Midbrain (tissue), 1 donor: ENCODE measurements at places on chromosomes 6 and 20.

DNA sequence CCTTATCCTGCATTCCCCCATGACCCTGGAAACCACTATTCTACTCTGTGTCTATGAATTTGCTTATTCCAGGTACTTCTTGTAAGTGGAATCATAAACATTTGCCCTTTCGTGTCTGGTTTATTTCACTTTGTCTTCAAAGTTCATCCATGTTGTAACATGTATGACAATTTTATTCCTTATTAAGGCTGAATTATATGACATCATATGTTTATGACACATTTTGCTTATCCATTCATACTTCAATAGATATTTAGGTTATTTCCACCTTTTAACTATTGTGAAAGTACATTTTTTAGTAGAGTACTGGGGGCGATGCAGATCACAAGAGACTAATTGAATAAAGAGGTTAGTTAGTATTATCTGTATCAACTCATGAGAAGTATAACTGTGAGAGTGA, 591.6 kb downstream of the UTRN start:
- DNase-seq: no peak

DNA sequence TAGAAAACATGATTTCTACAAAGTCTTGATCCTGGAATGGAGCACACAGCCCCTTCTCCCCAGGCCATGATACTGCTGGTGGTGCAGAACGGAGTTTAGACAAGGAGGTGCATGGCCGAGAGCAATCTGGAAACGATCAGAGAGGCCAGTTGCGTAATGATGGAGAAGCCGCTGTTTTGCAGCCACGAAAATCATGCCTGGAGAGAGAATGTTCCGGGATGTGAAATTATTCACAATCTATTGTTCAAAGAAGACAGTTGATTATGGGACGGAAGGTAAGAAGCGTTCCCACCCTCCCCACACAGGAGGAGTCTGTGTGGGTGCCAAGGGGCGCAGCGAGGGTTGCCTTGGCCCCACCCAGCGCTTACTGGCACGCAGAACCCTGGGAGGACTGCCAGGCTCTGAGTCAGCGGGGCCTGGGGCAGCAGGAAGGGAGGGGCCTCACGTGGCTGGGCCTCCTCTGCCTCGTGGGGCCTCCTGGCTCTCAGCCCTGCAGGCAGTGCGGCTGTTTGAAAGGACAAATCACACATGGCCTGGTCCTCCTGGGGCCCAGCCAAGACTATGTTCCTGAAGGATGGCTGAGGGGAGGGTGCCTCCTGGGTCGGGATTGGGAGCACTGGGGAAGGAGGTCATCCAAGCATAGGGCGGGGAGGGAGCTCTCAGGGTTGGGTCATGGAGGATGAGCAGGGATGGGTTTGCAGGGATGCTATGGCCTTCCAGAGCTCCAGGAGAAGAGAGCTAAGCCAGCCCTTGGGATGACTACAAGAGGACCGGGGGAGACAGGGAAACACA, 8.7 kb upstream of the AP5S1 start:
- DNase-seq: peak; percentile 95

DNA sequence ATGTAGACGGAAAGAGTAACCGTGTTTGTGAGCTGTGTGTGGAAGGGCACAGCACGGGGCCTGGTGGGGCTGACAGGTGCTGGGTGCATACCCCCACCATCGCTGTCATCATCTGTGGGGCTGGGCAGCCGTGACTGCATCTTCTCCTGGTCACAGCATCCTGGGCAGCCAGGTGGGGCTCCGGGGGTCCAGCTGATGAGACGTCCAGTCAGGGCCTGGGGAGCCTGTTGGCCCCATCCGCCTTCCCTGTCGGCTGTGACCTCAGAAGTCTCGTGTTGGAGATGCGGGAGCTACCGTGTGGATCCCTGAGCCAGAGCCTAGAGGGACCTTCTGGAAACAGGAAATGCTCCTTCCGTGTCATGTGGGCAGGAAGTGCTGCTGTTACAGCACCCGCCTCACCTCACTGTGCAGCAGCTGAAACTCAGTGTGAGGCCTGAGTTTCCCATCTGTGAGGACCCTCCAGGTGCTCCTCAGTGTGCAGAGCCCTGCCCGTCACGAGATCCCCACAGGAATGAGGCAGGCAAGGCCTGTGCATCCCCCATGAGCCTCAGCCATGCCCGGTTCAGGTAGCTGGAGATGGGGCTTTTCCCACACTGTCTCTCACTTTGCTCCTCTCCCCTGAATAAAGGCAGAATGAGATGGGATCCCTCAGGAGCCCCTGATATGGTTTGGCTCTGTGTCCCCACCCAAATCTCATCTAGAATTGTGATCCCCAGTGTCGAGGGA, 108.7 kb downstream of the ERMARD start:
- DNase-seq: no peak

DNA sequence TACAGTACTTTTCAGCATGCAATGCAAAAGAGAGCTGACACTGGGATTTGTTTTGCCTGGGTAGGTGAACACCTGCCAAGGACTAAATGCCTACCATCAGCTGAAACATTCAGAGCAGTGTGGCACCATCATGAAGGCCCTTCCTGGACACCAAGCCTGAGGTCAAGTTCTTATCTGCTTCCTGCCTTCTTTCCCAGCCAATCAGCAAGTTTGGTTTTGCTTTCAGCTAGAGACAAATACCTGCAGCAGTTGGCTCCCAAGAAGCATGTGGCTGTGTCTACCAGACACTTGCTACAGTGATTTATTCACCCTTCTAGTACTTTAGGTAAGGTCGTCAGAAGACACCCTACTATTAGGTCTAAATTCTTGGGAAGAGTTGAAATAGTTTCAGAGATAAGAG, 112.8 kb downstream of the TBX18 start:
- no peak for DNase-seq

DNA sequence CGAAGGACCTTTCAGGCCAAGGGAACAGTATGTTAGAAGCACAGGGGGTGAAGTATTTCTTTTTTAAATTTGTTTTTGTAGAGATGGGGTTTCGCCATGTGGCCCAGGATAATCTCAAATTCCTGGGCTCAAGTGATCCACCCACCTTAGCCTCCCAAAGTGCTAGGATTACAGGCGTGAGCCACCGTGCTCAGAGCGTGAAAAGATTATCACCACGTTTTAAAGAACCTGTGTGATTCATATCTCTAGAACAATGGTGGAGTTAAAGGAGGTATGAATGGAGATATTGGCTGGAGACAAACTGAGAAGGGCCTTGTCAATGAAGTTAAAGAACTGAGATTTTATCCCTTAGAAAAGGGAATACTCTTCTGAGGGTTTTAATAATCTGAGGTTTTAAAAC, 9.7 kb downstream of the ASF1A start:
- DNase-seq: no peak

- DNase-seq: no peak
Observed at GRCh38 chr6:151112130-151112529, 127.6 kb upstream of the AKAP12 start.

GRCh38 chr6:78530208-78530607, 337.1 kb upstream of the IRAK1BP1 start:
- no peak for DNase-seq

- no peak for DNase-seq
Observed at GRCh38 chr6:92339936-92340640, 1079.3 kb downstream of the EPHA7 start.

- no peak for DNase-seq
Observed at GRCh38 chr20:50259705-50260478, 69.3 kb downstream of the CEBPB start.

DNA sequence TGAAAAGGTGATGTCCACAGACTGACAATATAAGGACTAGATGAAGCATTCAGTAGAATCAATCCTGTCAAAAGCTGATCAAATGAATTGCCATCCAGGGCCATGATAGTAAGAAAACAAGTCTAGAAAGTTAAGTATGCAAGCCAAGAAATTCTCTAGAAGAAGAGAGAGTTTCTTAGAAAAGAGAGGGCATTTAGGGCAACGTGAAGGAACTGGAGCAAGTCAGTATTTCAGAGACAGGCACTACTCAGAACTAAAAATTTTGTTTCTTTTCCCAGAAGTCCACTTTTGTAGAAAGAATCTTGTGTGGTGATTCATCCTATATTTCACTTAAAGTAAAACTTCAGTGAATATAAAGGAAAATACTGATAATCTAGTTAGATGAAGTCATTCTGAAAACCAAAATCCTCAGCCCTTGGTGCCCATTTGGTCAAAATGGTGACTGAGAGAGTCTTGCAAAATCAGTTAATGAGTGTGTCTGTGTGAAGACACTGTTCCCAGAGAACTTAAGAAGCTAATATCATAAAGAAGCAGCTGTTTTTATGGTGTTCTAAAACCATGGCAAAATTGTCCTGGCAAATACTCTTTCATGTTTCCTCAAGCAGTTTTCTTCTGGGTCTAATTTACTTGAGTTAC, 82.2 kb downstream of the COL19A1 start:
- DNase-seq: no peak

DNA sequence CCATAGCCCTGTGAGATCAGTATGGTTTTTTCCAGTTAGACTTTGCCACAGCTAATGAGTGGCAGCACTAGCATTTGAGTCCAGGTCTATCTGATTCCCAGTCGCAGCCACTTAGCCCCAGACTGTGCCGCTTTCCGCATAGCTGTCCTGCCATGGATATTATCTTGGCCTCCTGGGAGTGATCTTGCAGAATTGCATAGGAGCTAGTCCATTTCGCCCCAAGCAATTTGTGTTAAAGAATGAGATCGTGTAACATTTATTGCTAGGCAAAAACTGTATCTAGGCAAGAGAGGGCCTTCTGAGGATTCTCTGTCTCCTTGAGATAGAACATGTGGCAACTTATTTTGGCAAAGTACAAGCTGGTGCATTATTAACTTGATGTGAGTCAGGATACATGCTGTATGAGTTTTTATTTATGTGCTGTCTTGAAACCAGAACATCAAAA, 74.2 kb downstream of the EZR start:
- DNase-seq: no peak

DNA sequence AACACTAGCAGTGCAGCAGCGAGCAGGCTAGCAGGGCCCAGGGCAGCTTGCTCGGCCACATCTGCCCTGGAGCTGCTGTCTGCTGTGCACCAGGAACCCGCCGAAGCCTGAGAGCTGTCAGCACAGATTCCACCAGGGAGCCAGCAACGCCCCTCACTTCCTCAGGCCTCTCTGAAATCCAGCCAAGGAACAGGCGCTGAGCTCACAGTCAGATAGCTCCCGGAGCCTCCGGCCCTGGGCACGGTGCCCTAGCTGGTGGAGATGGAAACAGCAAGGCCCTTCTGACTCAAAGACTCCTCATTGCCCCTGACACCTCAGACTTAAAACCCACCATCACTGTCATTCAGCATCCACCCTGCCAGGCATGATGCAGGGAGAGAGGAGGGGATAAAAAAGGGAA, 839.4 kb downstream of the MAFB start:
- DNase-seq: peak; percentile 33

- DNase-seq: no peak
Observed at GRCh38 chr20:25402583-25402982, 4.9 kb upstream of the GINS1 start.

- DNase-seq: no peak
Observed at GRCh38 chr20:62285722-62286121, 17.1 kb upstream of the ADRM1 start.

DNA sequence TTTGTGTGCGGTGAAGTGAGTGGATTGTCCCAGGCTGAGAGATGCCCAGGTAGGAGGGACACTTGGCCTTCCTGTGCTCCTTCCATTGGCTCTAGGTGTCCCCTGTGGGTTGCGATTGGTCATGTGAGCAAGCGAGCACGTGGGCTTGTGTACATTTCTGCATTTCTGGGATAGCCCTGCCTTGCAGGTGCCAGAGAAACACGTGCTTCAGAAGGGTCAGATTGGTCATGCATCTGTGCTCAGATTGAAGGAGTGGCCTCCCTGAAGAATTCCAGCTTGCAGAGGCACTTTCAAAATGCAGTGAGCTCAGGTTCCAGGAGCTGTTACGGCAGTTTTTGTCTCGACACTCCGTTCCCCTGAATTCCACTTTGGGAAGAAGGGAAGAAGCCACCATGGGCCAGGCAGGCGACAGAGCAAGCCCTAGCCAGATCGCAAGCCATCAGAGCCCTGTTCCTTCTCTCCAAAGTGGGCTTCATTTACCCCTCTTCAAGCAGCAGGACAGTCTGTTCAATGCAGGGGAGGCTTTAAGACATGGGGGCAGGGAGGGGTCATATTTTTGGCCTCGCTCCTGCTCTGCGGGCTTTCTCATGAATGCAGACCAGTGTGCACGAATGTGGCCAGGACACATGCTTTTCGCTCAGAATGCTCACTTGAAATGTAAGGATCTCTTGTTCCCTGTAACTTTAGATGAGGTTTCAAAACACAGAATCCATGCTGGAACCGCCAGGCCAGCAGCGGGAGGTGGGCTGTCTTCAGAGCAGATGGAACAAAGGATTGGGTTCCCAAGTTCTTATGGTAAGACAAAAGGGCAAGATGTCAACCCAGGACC, 78.6 kb upstream of the AKAP12 start:
- no peak for DNase-seq

GRCh38 chr20:34941226-34941625, 14.4 kb downstream of the GSS start:
- no peak for DNase-seq

DNA sequence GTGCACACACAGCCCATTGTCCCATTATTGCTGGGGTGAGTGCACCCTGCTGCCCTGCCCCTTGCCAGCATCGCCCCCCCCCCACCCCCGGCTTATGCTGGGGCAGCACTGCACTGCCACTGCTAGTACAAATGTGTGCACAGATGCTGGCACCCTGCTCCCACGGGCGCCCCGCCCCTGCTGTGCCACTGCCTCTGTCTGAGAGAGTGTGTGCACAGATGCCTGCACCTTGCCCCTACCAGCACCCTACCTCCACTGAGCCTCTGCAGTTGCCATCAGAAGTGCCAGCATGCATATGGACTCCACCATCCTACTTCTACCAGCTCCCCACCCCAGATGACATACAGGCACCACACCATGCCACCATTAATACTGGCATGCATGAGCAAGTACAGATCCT, 454.6 kb upstream of the KHDRBS2 start:
- DNase-seq: no peak

GRCh38 chr20:58584881-58585752, 66.0 kb upstream of the STX16 start:
- DNase-seq: no peak

DNA sequence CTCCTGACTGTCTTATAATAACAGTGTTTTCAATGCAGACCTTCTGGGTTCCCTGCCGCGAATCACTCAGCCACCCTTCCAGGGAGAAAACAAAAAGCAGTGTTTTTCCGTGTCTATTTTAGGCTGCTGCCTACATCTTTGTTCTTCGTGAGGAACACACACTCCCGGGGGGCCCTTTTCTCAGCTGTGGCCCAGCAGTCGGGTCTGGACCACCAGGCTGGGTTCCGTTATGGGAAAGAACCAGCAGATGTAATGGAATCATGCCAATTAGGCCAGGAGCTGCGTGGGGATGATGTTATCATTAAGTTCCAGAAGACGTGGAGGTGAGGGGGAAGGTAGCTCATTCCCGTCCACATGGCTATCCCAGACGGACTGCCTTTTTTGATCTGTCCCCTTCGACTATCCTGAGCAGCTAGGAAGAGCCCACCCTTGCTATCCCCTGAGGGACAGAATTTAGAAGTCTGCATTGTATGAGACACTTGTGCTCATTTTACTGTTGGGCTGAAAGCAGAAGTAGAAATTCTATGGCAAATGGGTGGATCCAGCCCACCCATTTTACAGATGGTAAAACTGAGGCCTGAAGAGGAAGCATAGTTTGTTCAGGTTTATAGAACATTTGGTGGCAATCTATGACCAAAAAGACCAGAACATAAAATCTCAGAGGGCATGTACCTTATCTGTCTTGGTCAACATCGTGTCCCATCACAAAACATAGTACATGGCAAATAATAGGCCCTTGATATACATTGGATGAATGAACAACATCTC, 54.5 kb downstream of the KCNB1 start:
- no peak for DNase-seq
